ENCODE measurements at places on chromosomes 2 and 18.

GRCh38 chr2:185318271-185318724, 420.3 kb upstream of the FSIP2 start:
- no peak overlapping the region for H3K27ac ChIP-seq
- no peak for DNase-seq
- H3K27me3 ChIP-seq, result no peaks in the 10 kb centered on the region
- H3K4me1 ChIP-seq, result no peaks in the 10 kb centered on the region

DNA sequence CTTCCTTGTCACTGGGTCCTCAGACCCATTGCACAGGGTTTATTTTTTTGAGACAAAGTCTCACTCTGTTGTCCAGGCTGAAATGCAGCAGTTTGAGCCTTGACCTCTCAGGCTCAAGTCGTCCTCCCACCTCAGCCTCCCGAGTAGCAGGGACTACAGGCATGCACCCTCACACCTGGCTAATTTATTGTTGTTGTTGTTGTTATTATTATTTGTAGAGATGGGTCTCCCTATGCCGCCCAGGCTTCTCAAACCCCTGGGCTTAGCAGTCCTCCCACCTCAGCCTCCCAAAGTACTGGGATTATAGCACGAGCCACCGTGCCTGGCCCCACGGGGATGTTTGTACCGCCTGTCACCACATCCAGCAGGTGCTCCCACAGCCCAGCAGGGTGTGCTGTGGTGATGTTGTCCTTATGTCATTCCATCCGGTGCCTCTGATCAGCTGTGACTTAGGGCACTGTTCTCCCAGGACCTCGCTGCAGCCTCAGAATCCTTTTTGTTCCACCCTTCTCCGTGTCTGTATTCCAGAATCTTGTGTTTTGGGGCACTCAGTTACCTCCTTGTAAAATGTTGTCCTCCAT, 182.3 kb downstream of the INO80D start:
- no peaks in the 10 kb centered on the region for H3K4me1 ChIP-seq
- H3K27me3 ChIP-seq, result peaks cover 8% of the 10 kb centered on the region
- no peak for DNase-seq
- H3K4me3 ChIP-seq, result no peak overlapping the region
- H3K27ac ChIP-seq, result no peak overlapping the region

DNA sequence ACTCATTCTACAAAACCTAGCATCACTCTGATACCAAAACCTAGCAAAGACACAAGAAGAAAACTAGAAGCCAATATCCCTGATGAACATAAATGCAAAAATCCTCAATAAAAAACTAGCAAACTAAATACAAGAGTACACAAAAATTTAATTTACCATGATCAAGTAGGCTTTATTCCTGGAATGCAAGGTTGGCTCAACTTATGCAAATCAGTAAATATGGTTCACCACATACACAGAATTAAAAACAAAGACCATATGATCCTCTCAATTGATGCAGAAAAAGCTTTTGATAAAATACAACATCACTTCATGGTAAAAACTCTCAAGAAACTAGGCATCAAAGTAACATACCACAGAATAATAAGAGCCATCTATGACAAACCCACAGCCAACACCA, 188.3 kb downstream of the ETAA1 start:
- no peak overlapping the region for H3K27ac ChIP-seq
- H3K4me1 ChIP-seq, result no peaks in the 10 kb centered on the region
- no peak overlapping the region for H3K4me3 ChIP-seq
- no peaks in the 10 kb centered on the region for H3K27me3 ChIP-seq

- peaks cover 19% of the 10 kb centered on the region for H3K36me3 ChIP-seq
- H3K4me1 ChIP-seq, result peaks cover 43% of the 10 kb centered on the region
- H3K4me3 ChIP-seq, result no peak overlapping the region
Observed at GRCh38 chr2:73925033-73925704, 1.5 kb upstream of the DGUOK start.

- no peak overlapping the region for H3K27ac ChIP-seq
- peaks cover 32% of the 10 kb centered on the region for H3K4me1 ChIP-seq
- peaks cover 16% of the 10 kb centered on the region for H3K36me3 ChIP-seq
Observed at GRCh38 chr18:13502585-13502984, 223.8 kb downstream of the FAM210A start.
